COR-L47 (cell line): ENCODE measurements at places on chromosomes 16 and 17.
A peak's percentile ranks its signal among the peaks of the same experiment; 100 is the strongest.

DNA sequence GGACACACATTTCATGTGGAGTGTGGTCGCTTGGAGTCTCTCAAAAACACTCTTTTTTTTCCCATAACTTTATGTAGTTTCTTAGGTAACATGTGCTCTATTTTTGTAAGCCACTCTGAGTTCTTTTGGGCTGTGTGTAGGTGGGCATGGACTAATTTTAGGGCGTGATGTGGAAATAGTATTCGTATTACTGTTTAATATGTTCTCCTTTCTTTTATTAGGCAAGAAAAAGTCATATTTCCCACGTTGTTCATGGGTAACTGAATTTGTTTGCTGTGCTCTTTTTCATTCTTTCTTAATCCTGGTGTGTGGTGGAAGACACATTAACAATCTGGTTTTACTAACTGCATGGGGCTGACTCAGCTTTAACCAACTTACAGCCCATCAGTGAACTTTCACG is 27.4 kb downstream of the NDEL1 start:
- DNase-seq = no peak

GRCh38 chr17:68497885-68498319 is 14.3 kb upstream of the PRKAR1A start:
- no peak for DNase-seq

DNA sequence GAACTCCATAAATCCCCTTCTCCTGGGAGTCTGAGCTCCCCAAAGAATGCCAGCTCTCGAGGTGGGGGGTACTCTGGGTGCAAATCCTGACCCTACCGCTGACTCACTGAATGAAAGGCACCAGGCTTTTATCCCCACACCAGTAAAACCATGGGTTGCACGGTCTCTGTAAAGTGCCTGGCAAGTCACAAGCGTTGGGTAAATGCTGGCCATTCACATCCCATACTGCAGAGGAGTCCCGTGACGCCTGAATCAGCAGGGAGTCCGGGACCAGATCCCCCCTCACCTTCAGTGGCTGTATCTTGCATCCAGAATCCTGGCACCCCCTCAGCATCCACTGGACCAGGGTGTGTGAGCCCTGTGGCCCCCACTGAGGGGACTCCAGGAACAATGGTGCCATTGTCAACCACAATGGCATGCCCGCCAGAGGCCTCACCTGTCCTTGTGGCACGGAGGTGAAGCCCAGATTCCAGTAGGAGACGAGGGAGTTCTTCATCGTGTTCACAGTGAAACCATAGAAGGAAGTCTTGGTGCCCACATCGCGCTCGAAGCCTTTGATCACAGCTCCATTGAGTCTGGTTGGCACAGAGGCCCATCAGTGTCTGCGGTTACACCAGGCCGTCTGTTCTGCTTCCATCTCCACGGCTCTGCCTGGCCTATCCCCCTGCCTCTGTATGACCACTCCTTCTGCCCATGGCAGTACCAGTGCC is 13.3 kb downstream of the ST6GALNAC2 start:
- no peak for DNase-seq

- DNase-seq = no peak
Observed at GRCh38 chr17:1608676-1609075, 20.0 kb downstream of the SLC43A2 start.

DNA sequence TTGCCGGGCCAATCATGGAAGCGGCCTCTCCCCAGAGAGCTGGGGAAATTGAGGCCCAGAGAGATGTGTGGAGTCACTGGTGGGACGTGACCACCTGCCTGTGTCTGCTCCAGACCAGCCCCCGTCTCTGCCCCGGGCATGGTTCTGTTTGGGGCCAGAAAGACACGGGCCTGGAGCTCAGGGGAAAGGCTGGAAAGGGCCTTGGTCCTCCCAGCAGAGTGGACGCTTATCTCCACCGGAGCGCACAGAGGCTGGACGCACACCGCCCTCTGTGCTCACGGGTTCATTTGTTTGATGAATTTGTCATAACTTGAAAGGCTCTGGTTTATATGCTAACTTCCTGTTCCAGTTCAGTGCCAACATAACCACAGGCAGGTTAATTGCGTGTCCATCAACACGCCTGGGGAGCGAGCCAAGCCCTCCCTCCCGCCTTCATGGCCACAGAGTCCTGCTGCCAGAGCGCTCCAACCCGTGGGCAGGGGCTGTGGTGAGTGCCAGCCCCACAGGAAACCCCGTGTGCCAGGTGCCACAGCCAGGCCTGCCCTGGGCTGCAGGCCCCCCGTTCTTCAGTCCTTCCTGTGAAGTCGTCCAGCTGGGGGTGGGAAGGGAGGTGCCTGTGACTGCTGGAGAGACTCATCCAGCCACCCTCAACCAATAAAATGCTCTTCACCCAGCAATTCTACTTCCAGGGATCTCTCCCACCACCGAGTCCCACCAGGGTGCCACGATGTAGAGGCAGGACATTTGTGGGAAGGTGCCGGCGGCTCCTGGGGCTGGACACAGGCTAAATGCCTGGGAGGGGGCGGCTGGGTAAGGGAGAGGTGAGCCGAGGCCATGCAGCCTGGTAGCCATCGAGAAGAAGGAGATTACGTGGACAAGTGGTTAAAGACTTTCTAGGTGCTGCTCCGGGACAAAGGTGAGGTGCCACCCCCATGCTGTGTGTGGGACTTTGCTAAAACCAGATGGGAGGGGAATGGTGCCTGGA is 29.4 kb upstream of the BAHCC1 start:
- DNase-seq = peak; percentile 91

DNA sequence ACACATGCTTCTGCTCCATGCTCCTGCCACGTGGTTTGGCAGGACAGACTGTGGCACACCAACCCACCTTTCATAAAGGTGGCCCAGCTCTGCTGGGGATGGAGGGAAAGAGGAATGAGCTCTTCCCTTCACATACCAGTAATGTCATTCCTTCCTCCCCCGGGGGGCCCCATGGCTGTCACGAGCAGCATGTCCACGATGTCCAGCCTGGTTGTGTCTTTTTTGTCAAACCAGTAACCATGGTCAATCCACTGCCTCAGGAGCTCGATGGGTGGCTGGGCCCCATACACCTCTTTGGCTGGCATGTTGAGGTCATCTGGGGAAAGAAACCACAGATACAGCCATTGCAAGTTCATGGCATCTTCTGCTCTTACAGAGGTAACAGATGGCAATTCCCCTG is 96.6 kb downstream of the LYRM1 start:
- no peak for DNase-seq

GRCh38 chr17:34993031-34993430 is 12.7 kb downstream of the LIG3 start:
- no peak for DNase-seq

DNA sequence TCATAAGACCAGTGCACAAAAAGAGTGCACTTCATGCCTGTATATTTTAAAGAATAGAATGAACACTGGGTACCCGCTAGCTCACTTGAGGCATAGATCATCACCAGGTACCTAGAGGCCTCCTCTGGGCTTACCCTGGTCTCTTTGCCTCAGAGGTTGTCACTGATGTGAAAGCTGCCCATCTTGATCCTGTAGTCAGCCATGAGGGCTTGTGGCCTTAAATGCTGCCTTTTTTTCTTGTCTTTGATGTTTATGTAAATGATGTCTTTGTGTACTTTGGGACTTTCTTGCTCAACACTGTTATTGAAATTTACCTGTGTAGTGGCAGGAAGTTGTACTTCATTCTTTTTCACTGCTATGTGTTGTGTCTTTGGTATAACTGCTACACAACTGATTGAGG is 26.8 kb upstream of the SLC5A10 start:
- DNase-seq = no peak

GRCh38 chr16:83420206-83420760 is 387.5 kb upstream of the HSBP1 start:
- DNase-seq = no peak

DNA sequence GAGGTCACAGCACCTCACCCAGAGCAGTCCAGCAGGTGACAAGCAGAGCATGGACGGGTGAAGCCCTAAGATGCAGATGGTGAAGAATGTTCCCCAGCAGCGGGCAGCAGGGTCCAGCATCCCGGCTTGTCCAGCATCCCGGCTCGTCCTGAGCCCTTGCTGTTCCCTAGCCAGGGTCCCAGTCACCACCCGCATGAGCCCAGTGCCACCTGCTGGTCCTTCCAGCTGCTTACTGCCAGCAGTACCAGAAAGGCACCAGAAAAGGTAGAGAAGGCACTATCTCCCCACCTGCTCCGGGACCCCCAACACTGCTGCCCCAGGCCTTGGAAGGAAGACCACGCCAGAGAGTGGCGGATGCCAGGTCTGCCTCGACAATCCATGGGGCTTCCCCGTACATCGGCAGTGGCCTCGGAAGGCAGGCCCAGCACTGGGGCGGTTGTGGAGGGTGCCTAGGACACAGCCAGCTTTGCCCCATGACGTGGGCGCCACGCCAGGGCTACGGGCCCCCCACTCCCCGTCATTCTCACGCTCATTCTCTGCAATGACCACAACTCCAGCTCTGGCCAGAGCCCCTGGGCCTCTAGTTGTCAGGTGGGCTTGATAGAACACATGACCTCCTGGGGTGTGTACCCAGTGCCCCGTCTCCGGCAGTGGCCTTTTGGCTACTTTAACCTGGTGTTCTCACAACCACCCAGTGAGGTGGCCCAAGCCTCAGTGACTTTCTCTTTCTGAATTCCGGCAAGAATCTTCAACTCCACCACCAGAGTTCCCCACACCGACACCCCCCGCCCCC is 1.4 kb downstream of the CENPX start:
- peak; percentile 67 for DNase-seq

DNA sequence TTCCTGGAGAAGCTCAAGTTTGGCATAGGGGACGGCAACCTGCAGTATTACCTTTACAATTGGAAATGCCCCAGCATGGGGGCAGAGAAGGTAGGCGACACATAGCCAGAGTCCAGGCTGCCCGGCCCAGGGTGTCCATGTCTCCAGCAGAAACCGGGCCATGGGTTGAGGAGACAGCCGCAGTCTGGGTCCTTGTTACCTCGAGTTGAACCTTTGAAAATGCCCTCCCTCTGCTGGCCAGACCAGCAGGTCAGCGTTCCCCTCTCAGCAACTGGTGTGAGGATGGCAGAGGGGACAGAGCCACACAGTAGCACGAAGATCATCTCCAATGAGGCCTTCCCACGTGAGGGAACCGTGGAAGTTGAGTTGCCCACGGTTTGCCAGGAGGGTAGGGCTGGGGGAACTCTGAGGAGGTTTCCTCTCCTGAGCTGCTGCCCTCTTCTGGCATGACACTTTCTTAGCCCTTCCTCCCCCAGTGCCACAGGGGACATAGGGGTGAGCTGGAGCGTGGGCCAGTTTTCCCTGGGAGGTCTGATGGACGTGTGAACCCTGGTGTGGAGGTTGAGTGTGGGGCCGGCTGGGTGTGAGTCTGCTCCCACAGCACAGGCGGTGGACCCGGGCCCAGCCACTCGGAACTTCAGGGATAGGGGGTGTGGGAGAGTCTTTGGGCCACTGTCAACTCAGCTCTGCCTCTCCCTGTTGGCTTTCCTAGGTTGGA is 27.2 kb downstream of the PLCD3 start:
- DNase-seq = no peak

DNA sequence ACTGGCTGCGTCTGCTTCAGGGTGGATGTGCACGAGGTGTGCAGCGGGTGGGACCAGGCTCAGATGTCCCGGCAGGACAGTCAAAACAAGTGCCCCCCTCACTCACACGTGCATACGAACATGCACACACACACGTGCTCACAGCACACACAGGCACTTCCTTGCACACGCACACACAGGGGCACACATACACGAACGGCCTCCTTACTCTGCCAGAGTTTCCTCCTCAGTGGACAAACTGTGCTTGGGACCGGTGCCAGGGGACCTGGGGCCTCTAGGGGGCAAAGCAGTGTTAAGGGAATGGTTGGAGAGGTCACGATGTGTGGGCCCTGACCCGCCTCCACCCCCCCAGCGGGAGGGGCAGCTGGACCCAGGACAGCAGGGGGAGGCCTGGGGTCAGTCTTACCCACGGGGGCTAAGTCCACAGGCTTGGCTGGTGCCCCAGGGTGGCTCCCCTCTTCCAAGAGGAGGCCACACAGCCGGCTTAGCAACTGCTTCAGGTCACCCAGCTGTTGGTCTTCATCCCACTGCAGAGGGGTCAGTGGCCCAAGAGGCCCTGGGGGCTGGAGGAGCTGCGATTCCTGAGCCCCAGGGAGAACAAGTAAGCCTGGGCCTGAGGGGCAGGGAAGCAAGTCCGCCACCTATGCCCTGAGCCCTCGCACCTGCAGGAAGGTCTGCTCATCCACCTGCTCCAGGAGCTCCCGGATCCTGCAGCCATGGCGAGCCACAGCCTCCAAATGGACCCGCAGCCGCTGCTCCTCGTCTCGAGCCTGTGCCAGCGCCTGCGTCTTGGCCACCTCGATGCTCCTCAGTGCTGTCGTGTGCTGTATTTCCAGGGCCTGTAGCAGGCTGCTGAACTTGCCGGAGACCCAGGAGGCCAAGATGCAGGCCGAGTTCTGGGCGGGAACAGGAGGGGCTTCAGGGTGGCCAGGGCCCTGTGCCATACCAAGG is 4.9 kb downstream of the TRIM65 start:
- DNase-seq = no peak

- no peak for DNase-seq
Observed at GRCh38 chr16:88909431-88910210, 43.2 kb upstream of the PABPN1L start.

- DNase-seq = peak; percentile 79
Observed at GRCh38 chr17:78838574-78839005, 2.0 kb downstream of the USP36 start.

DNA sequence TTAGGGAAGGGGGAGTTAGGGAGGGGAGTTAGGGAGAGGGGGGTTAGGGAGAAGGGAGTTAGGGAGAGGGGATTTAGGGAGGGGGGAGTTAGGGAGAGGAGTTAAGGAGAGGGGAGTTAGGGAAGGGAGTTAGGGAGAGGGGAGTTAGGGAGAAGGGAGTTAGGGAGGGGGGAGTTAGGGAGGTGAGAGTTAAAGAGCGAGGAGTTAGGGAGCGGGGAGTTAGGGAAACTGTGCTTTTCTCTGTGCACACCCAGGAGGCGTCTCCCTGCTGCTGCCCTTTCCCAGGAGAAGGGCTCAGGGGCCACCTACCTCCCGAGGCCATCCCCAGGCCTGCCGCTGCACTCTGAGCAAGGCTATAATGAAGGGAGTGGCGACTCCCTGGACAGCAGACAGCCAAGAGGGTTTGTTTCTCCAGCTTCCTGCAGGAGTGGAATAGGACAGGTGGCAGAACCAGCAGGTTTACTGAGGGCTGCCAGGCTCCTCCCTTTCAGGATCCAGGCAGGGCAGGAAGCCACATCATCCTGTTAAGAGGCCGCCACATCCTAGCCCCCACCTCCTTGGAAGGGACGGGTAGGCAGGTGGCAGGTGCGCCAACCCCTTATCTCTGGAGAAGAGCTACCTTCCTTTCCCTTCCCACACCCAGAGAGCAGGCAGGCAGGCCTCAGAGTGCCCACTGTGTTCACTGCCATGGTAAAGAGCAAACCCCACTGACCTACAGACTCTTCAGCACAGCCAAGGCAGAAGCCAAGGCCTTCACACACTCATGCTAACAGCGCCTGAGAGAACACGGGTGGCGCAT is 4.3 kb downstream of the CANT1 start:
- peak; percentile 93 for DNase-seq
